ENCODE measurements at places on chromosomes 2 and 18.
A peak's percentile ranks its signal among the peaks of the same experiment; 100 is the strongest.

- DNase-seq, result peak; percentile 43
These were observed 121.6 kb downstream of the NFATC1 start for GRCh38 chr18:79517341-79517740.

DNA sequence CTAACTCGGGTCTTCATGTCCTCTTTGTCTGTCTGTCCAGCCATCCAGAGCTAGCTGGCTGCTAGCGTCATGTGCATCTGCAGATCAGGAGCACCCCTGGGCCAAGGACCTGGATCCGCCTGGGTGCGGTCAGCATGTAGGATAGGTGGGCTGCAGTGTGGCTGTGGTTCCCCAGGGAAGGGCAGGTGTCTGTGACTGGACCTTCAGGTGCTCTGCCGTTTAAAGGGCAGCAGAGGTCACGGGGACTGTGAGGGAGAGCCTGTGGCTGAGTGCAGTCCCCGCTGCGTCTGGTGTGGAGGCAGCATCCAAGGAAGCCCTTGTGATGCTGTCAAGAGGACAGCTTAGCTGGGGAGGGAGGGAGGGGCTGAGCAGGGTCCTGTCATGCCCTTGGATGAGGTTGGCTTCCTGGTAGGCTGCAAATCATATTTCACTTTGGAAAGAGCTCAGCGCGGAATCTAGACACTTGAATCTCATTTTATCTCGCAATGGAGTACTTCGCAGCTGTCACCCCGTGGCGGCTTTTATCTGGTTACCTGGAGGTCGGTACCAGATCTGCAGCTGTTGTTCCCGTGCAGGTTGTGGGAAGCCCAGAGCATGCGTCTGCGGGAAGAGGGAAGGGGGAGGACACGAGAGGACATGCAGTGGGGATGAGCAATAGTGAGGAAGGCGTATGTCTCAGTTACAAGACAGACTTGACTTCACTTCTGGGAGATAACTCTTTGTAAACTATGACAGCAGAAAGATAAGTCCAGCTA is 5.9 kb upstream of the RALB start:
- DNase-seq, result no peak

DNA sequence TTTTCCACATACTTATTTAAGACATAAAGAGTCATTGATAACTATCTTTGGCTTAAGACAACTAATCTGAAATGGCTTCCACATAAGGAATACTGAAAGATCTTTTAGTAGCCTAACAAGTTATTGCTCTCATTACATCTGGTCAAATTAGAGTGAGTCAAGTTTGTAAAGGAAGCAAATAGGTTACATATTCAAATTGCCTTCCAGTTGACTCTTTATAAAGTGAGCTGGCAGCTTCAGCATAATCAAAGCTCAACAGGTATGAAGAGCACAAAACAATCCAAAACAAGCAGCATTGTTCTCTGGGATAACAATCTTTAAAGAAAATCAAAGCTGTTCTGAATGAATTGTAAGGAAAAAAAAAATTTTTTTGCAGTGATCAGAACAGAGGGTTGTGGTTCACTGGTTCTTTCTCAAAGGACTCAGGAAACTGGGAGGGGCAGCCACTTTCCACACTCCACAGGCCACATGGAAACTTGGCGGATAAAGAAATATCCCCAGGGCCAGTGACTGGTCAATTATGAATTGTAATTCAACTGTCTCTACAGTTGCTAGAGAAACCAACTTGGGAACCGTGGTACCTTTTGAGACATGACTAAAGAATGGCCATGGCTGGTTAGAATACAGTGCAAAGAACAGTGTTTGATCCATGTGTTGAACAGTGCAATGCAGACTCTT is 369.3 kb upstream of the KCNH7 start:
- DNase-seq, result no peak

- DNase-seq, result no peak
These were observed 297.4 kb downstream of the EIPR1 start for GRCh38 chr2:3079959-3080948.

- DNase-seq, result no peak
These were observed 26.2 kb downstream of the EPC2 start for GRCh38 chr2:148670773-148671172.

- DNase-seq, result peak; percentile 46
These were observed 782 bp downstream of the MTA3 start for GRCh38 chr2:42569116-42569711.

DNA sequence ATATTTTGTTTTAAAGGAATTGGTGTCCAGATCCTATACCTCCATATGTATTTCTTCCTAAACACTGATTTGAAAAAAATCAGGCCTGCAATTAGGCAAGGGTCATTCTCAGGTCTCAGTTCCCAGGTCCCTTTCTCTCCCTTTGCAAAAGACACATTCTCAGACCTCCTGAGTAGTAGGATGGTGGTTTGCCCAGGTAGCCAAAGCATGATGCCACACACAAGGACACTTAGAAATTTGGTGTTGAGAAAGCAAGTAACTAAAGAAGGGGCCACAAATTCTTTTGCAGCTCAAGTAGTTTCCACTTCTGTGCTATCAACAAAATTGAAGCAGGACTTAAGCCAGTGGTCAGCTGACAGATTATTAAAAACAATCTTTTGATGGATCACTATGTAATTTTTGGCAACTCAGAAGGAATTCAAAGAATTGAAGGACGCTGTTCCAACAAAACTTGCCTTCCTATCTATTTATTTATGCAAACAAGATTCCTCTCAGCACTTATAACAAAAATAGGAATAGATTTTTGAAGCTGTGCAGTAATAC is 6.6 kb upstream of the MYO5B start:
- no peak for DNase-seq

DNA sequence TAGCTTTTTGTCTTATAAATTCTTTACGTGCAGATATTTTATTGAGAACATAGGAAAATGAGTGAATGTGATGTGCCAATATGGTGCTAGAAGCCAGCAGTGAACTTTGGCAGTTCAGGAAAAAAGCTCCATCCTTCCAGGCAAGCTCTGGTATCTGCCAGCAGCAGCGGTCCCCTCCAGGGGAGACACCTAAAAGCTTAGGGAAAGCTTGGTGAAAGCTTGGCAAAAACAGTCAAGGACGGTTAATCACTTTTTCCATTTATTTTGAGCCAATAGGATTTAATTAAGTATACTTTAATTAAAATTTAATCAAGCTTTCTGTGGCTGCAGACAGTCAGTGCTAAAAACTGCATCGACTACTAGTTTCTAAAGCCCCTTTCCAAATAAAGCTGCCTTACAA is 60.4 kb downstream of the PID1 start:
- no peak for DNase-seq

DNA sequence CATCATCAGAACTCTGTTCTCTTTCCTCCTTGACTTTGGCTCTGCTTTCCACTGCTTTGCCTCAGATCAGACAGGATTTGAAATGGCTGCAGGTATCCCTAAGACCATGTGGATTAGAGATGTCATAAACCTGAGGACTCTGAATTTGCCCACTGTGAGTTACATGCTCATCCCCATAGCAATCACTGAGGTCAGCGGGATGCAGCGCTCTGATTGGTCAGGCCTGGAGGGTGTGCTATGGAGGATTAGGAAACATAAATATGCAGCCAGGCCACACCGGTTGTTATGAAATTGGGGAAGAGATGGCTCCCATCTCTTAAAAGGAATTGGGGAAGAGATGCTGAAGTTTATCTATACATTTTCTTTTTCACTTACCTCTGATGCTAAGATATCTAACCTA is 73.7 kb upstream of the DNAJC10 start:
- DNase-seq, result peak; percentile 39

DNA sequence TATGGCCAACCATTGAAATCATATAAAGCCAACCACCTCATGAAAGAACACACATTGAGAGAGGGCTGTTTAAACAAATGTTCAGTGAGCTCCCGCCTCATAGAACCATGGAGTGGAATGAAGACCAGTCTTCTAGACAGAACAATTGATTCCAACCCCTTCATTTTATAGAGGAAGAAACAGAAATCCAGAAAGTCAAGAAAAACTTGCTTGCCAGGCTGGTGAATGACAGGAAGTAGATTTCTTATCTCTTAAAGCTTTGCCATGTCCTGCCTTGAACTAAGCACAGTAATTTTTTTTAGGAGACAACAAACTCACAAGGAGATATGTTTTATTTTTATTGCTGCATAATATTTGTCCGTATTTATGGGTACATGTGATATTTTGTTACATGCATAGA is 16.5 kb upstream of the NRP2 start:
- DNase-seq, result no peak

GRCh38 chr2:25146896-25147295 is 21.5 kb downstream of the POMC start:
- DNase-seq, result no peak

DNA sequence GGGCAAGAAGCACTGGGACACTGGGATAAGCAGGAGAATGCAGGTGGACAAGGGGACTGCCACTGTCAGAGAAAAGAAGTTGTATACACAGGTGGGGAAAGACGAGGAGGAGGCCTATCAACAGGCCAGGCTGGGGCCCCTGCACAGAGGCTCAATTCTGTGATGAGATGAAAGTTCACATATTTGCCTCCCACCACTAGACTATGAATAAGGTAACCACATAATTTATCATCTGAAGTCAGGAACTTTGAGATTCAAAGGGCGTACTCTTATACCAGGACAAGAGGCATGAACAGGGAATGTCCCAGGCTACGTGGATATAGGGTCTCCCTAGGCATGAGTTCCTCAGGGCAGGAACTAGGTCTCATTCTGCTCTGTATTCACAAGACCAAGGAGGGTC is 34.2 kb downstream of the RNU4ATAC start:
- DNase-seq, result no peak

DNA sequence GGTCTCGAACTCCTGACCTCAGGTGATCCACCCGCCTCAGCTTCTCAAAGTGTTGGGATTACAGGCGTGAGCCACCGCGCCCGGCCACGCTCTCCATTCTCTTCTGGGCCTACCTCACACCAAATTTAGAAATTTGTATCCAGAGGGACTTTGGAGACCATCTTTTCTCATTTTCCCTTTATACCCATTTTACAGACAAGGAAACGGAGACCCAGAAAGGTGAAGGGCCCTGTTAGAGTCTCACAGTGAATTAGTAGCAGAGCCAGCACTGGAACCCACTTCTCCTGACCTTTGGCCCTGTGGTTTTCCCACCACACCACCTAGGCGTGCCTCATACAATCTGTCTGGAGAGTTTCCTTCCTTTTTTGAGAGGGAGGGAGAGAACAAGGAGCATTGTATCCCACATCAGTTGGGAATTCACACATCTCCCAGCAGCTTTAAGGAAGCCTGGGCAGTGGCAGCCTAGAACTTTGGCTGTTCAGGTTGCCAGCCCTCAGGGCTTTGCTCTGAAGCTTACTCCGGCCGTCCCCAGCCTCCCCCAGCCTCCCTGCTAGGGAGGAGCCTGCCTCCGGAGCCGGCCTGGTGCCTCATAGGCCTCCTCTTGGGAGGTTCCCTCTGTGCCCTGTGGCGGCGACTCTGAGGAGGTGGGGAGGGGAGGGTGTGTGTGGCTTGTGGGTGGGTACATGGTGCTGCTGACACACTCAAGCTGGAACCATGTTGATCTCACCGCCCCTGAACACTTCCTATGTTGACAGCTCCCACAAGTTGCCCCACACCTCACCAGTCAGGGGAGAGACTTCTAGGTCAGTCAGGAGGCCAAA is 13.8 kb downstream of the FOSL2 start:
- DNase-seq, result no peak

DNA sequence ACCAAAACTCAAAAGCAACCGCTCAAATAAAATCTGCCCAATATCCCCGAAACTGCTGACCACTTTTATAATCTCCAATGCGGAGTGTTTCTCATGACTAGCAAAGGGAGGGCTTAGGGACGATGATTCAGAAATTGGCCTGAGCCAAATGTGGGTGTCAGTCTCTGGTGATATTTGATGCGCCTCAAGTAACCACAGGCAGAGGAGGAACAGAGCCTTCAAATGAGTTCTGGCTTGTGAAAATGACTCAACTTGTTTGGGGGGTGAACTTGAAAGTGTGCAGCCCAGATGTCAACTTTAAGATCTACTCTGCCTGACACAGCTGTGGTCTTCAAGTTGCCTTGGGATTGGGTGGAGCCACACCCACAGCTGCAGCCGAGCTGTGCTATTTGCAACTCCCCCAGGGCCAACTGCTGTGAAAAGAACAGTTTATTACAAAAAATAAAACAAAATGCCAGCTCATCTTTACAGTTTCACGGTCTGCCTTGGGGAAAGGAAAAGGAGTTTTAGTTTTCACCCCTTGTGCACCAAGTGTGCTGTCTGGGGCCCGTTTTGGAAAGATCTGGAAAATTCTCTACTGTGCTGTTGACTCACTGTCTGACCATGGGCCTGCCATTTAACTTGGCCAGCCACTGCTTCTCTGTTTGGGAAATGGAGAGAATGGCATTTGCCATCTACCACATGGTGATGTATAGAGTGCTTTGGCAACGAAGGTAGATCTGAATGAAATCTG is 222.1 kb downstream of the MTX2 start:
- no peak for DNase-seq

DNA sequence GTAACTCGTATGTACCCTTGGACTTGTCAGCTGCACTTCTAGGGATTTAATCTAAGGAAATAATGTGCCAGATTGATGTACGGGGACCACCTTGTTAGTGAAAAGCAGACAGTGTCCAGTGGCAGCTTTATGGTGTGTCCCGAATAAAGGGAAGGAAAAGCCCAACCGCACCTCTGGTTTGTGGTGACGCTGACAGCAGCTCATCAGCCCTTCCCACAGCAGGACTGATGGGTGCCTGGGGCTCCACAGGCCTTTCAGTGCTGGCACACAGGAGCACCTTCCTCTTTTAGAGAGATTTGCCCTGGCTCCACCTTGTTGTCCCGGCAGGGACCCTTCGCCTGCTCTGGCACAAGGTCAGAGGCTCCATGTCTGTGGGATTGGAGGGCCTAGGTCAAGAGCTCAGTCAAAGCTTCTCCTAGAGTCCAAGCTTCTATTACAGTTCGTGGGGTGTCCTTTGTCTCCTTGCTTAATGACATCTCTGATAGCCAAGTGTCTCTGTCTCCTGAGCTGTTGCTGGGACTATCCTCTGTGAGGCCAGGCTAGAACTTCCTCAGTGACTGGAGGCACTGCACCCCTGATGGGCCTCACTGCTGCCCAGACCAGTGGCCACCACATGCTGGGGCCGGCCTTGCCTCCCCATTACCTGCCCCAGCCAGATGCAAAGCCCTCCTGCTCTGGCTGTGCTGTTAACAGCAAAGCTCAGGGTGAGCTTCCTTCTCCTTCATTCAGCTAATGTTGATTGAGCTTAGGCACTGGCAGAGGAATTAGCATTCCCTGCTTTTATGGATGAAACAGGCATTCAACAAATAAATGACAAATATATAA is 33.0 kb upstream of the SCLY start:
- no peak for DNase-seq

DNA sequence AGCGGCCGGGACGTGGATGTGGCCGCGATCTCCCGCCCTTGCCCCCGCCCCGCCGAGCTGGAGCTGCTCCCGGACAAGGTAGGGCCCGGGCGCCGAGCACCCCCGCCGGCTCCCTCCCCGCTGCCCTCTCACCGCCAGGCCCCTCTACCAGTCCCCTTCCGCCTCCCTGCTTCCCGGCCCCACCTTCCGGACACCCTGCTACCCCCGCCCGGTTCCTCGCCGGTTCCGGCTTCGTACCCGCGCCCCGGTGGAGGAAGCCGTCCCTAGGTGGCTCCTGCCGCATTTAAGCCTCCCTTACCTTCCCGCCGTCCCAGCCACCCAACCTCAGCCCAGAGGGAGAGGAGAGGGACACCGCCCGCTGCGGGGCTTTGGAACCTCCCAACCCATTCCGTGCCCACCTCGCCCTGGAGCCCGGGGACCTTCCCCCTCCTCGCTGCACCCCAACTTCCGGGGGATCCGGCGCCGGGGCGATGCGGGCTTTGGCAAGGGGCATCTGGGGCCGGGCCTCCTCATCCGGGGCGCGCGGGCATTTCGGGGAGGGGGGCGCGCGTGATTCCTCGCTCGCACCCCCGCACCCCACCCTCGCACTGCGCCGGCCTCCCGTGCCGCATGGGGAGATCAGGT is 475 bp downstream of the B3GNT2 start:
- DNase-seq, result peak; percentile 58

- DNase-seq, result no peak
These were observed 146.0 kb downstream of the VAPA start for GRCh38 chr18:10059610-10060468.
